ENCODE measurements at places on chromosomes 5 and 9.

GRCh38 chr9:120643061-120643460, 63.1 kb upstream of the CDK5RAP2 start:
- no peak for DNase-seq

- no peak for DNase-seq
These were observed 254.7 kb upstream of the SLC30A5 start for GRCh38 chr5:68839019-68839552.

GRCh38 chr5:172815631-172816030, 18.4 kb upstream of the ERGIC1 start:
- DNase-seq: no peak

- DNase-seq: no peak
These were observed 44.3 kb upstream of the SLC12A7 start for GRCh38 chr5:1156033-1156753.

DNA sequence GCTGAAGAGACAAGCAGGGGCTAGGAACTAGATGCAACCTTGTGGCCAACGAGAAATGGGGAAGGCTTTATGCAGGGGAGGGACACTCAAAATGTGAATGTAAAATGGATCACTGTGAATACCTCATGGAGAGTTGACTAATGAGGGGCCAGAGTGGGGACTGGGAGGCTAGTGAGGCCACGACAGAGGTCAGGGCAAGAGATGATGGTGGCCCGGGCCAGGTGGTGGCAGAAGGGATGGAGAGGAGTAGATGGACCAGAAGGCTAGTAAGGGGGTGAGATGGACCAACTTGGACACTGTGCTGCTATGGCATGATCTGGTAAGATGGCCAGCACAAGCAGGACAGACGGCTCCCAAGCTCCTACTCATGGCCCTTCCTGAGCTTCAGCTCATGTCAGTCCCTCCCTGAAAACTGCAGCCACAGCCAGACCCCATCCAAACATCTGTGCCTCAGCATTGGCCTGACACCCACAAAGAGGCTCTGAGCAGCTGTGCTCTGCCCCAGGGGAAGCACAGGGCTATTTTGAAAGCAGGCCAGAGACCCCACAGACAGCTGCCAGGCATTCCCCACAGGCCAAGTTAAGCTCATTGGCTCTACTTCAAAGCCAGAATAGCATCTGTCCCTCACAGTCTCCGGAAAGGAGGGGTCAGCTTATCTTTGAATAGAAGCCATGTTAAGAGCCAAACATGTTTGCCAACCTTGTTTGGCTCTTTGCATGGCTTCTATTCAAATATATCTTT, 22.1 kb downstream of the P4HA2 start:
- no peak for DNase-seq

DNA sequence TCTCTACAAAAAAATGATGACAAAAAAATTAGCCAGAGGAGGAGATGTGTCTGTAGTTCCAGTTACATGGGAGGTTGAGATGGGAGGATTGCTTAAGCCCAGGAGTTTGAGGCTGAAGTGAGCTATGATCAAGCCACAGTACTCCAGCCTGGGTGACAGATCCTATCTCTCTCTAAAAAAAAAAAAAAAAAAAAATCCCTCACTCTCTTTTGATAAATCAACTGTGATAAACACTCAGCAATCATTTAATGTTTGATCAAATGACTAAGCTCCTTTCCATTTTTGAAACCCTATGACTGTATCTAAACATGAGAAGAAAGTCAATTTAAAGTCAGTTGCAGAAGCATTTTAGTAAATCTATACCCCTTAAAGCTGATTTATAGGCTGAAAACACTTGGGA, 112.1 kb upstream of the IL6ST start:
- no peak for DNase-seq

DNA sequence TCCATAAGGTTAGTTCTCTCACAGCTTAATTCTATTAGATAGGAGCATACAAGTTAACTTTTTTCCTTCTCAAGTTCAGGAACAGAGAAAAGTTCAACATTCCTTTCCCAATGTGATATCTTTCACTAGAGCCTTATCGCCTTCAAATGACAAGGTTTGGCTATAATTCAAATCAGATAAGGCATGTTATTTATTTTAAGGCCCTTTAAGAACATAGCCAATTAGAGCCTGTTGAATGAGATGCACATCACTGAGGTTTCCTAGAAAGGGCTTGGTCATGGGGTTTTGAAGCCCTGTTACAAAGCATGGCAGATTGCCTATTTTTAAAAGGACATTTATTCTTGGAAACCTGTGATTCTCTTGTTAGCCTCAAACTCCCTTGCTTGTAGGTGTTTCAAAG, 123.4 kb downstream of the BASP1 start:
- no peak for DNase-seq
